Muscle of back (tissue), 13 donors: ENCODE measurements at places on chromosomes 5 and 9.

DNA sequence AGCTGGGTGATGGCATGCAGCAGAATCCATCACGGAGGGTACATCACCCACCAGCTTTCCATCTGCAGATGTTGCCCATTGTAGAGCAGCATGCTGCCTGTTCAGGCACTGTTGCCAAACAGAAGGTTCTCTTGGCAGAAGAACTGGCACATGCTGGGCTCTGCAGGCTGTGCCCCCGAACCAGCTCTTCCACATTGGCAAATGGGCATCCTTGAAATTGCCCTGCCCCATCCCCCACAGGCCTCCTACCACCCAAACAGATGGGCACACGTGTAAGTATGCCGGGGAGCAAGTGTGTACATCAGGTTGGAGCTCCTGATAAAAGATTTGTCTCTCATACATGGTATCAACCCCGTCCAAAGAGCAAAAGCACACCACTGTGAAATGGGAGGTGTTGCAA lies 220.3 kb upstream of the TAS2R1 start:
- no peak for DNase-seq

- no peak for DNase-seq
These were observed 125.7 kb downstream of the SEMA6A start for GRCh38 chr5:116448870-116449427.

- DNase-seq = peak; percentile 19
These were observed 831 bp downstream of the INPP5E start for GRCh38 chr9:136438548-136439480.

- DNase-seq = no peak
These were observed 20.2 kb downstream of the RGS3 start for GRCh38 chr9:113483676-113484257.

- DNase-seq = no peak
These were observed 101.2 kb downstream of the TRIM36 start for GRCh38 chr5:115068239-115069086.

DNA sequence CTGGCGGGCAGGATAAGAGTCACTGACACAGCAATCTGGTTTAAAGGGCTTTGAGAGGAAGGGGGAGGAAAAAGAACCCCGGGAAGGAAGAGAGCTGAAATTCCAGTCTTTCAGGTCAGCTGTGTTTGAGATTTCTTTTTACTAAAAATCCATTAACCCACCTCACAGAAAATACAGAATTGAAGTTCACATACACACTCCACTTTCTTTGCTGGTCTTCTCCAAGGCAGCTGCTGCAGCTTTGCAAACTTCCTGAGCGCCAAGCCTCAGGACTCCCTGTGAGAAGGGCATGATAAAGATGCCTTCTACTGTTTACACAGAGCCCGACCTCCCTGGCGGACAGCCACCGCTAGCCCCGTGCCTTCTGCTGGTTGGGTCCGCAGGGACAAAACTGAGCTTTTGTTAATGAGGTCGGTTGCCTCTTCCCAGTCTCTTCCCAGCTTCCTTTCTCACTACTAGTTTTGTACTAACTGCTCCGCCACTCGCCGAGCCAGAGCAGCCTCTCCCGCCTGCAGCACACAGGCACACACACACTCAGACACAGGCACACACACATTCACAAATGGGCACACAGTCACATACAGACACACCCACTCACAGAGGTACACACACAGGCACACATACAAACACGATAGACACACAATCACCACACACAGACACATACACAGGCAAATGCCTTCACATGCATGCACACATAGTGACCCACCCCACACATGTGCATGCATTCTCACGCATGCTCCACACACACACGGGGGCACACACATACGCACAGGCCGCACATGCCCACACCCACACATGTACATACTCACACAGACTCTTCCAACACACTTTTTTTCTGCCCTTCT lies at the start of gene FREM1:
Gene FREM1 (minus strand): TSS at position 468 of the 845 bp plus-strand sequence. CDS start 41,451 bp downstream, outside the sequence.
- peak; percentile 90 for DNase-seq

DNA sequence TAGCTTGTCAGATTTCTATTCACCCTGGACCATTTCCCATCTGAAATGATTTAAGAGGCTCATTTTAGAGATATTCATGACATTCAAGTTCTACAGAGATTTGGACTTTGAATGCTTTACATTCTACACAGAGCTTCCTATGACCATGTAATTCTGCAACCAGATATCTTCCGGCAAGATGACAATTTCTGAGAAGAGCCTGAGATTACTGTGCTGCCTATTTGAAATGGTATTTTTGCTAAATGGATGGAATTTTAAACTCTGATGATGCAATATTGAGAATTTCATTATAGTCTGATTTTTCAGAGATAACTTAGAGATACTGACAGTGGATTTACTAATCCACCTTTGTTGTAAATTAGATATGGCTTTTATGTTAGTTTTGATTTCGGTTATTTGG lies 16.0 kb upstream of the ACOT12 start:
- DNase-seq = no peak

DNA sequence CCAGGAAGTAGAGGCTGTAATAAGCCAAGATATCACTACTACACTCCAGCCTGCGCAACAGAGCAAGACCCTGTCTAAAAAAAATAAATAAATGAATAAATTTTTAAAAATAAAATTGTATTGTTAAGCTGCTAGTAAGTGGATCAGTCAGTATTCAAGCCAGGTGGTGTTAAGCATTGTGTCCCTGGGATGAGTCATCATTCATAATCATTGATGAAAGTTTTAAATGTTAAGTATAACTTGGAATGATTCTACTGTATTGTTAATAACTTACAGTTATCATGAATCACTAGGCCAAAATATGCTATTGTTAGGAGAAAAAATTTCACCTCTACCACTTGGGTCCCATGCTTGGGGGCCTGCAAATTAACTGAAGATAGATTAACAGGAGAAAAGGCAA lies 38.2 kb downstream of the MED10 start:
- DNase-seq = no peak

DNA sequence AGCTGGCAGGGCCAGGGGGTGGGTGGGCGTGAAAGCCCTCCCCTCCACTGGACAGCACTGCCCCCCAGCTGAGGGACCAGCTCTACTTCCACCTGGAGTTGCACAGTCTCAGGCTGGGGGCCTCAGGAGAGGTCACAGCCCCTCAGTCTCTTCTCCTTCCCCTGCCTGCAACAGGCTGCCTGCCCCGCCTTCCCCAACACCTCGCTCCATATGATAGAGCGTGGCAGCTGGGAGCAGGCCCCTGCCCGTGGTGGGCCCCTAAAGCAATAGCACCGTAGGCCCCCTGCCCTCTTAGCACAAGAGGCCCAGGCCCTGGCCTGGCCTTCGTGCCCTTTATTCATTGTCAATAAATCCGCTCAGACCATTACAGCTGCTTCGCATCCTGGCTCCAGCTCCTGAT lies 3.9 kb downstream of the RELL2 start:
- no peak for DNase-seq

DNA sequence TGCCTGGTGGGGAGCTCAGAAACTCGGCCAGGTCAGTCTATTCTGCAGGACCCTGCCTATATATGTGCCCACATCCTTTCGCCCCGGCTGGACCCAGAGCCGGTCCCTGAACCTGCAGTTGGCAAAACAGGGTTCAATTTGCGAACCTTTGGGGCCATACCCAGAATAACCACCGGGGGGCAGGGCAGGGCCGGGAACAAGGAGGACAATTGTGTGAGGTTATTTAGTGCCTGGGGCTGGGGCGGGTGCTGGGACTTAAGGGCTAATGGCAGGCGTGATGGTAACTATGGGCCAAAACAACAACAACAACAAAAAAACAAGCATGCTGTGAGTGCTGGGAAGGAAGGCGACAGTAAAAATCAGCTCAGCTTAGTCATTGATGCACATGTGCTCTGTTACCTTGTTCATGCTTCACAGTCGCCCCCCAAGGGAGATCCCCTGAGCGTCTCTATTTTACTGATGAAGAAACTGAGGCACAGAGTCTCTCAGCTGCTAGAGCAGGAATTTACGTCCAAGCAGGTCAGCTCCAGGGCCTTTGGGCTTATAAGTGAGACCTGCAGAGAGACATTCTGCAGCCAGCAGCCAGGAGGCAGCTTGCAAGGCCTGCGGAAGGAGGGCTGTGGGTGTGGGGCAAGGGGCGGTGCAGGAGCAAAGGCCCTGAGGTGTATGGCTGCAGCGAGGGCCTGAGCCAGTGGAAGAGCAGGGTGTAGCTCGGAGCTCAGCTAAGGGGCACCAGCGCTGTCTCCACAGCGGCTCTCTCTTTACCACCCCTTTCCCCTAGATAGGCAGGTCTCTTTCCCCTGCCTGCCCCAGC lies 106.0 kb downstream of the PHF2 start:
- peak; percentile 18 for DNase-seq

DNA sequence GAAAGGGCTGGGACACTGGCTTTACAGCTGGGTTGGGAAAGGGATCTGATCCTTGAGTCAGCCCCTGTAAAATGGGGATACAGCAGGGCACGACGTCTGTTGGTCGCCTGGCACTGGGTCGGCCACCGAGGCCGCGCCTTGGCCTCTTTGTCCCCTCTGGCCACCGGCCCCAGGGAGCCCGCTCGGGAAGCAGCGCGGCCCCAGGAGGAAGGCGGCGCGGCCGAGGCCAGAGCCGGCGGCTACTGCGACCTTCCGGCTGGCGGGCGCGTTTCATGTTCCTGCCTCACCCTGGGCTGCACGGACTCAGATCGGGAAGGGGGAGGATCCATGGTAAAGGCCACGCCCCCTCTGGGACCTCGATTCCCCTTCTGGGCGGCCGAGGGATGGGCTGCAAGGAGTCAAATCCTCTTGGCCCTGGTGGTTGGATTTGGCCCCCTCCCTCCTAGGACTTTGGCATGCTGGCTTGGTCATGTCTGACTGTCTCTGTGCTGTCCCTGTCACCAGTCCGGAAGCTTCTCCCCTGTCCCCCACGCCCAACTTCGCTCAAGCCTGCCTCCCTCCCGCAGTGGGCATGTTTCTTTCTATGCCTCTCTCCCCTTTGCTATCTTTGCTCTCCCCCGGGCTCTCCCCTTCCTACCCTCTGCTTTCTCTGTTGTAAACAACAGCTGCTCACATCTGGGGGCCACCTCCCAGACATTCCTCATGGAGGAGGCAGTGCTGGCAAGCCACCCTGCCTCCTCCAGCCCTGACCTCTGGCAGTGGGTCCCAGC lies 25.8 kb downstream of the FPGS start:
- DNase-seq = peak; percentile 77

DNA sequence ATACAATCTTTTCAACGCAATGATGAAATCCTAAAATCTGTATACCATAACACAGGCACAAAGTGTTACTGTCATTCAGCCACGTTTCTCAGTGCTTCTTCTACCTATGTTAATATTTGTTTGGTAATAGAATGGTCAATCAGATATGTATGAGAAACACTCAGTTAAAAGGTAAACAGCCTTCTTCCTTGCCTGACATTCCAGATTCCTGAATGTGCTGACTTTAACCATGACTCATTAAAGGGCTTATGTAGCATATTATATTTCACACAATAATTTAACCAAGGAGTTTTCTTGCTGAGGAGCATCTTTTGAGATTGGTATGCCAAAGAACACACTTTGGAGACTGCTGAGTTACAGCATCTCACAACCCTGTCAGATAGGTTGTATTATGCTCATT lies 187.6 kb downstream of the CETN3 start:
- no peak for DNase-seq

- no peak for DNase-seq
These were observed 36.2 kb upstream of the CXXC5 start for GRCh38 chr5:139611703-139612584.

- no peak for DNase-seq
These were observed 515.8 kb downstream of the KIF4B start for GRCh38 chr5:155529362-155529761.
